ENCODE measurements at places on chromosomes 2 and 18. TPM values are rescaled to one million over a fixed set of nuclear protein-coding genes. Genes with fewer than 3 reads are reported as not detected.

- no peak for DNase-seq
These were observed 12.9 kb upstream of the SALL3 start for GRCh38 chr18:78966793-78967106.

DNA sequence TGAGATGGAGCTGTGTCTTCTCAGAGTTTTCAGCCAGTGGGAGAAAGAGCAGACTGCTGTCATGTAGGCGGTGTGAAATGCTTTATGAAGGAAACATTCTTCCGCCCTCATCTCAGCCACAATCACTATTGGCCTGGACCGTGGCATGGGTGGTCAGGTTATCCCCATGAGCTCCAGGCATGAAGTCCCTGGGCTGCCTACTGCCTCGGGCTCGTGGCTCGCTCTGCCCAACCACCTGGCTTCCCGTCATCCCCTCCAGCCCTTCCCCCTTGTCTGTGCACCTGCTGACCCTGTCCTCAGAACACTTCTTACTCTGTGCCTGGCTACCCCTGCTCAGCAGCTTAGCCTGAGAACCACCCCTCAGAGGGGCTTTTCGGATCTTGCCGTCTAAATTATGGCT is 15.5 kb downstream of the COLEC11 start:
- DNase-seq: no peak

Gene LYPD1
- total RNA-seq: not detected

DNA sequence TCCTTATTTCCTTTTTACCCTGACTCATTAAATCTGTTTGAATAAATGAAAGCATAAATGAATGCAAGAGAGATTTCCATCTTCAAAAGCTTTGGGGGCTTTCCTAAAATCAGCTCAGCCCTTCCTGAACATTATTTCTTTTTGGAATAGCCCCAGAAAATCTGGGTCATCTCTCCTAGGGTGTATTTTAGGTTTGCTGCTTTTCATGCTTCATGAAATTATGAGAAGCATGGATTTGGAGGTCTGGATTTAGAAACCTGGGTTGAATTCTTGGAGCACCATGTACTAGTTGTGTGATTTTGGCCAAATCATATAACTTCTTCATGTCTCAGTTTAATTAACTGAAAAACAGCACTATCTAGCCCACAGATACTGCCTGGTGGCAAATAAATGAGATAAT is 24.0 kb upstream of the PELI1 start:
- DNase-seq: no peak

GRCh38 chr2:170647741-170648436 is 67.2 kb upstream of the SP5 start:
- no peak for DNase-seq

- no peak for DNase-seq
These were observed 146.8 kb upstream of the HS6ST1 start for GRCh38 chr2:128465246-128466170.

- no peak for DNase-seq
These were observed 124.5 kb upstream of the FAM136A start for GRCh38 chr2:70426341-70426740.

- peak; percentile 24 for DNase-seq
These were observed 3.6 kb upstream of the DGKD start for GRCh38 chr2:233350708-233351107.

DNA sequence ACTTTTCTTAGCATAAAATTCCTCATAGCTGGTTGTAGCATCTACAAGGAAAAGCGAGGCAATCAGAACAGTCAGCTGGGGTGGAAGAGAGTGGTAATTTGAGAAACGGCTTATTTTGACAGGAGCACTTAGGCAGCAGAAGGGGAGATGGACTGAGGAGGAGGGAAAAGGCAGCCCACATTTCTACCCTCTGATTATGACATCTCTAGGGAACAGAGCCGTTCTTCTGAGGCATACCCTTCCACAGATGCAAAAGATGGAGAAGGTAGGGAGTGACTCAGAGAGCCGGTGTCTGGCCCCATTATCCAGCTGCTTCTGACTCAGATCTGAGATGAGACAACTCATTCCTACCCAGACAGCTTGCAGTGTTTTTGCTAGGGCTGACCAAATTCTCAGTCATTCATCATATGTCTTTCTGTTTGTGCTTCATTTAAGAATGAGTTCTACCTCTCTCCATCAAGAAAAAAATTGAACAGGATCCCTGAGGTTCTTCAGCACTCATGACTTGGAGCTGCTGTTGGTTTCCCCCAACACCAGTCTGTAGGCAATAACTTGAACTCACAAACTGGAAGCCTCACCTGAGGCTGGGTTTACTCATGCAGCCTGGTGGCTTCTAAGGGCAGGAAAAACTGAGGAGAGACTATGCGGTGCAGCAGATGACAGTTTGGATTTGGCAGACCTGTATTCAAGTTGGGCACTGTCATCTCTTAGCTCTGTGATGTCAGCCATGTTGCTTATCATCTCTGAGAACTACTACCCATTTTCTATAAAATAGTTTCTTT is 15.9 kb upstream of the SEC11C start:
- DNase-seq: peak; percentile 62

- no peak for DNase-seq
These were observed 34.5 kb downstream of the KCNE4 start for GRCh38 chr2:223086370-223086981.

Gene CTIF
- 4.7 TPM for total RNA-seq

DNA sequence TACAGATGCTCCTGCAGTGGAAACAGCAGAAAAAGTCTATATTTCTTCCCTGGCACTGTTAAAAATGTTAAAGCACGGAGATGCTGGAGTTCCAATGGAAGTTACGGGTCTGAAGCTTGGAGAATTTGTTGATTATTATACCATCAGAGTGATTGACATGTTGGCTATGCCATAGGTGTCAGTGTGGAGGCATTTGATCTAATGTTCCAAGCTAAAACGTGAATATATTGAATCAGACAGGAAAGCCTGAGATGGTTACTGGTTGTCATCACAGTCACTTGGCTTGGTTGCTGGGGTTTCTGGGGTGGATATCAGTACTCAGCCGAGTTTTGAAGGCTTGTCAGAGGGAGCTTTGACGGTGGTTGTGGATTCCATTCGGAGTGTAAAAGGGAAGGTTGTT is 262.9 kb upstream of the CNTNAP5 start:
- DNase-seq: no peak

DNA sequence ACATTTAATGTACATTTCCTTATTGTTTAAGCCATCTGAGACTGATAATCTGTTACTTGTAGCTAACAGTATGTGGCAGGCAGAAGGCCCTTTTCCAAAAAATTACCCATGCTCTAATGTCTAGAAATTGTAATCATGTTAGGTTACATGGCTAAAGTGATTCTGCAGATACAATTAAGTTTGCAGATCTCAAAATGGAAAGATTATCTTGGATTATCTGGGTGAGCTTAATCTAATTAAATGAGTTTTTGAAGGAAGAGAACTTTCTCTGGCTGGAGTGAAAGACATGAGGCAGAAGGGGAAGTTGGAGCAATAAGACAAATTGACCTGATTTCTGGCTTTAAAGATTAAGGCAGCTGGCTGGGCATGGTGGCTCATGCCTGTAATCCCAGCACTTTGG is 76.3 kb downstream of the MBD2 start:
- DNase-seq: no peak

DNA sequence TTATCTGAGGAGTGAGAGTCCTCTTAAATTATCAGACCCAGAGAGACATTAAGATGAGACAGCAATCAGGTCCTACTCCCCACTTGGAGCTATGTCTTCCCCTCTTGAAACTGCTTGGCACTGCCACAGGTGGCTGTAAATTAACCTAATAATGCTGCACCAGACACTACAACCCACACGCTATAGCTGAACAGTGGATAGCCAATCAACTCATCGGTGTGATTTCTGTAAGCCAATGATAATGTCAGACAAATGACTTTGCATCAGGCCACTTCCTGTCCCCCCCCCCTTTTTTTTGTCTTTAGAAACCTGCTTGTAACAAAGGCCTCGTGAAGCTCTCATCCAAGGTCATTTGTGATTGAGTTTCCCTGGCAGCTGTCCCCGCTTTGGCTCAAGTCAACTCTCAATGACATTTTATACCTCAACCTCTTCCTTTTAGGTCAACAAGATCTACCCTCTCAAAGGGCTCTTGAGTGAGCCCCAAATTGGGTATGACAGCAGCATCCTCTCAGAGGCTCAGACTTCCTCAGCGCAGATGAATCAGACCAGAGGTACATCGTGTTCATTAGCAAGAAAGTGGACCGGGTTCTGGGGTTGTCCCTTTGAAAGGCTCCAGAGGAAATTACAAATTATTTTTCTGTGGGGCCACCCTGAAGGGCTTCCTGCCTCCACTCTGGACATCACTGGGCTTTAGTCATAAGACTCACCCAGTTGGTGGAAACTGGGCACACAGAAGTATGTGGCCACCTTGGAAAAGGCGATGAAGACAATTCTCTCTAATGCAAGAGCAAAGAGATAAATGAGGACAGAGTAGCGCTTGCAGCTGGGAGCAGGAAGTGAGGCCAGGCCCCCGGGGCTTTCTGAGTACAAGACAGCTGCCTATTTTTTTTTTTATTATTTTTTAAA is 73.6 kb downstream of the COPS8 start:
- no peak for DNase-seq

- no peak for DNase-seq
These were observed 256.1 kb downstream of the CDH2 start for GRCh38 chr18:27920836-27921235.

All from activated T-cell treated with anti-CD3 and anti-CD28 coated beads, Interleukin-2, amount 50 U/mL, for 72 hours (primary cell).